ENCODE measurements at places on chromosomes 7 and 10.

- DNase-seq = no peak
Observed at GRCh38 chr7:137635874-137636273, 210.9 kb downstream of the DGKI start.

GRCh38 chr7:7902845-7903244 lies 65.8 kb upstream of the GLCCI1 start:
- no peak for DNase-seq

DNA sequence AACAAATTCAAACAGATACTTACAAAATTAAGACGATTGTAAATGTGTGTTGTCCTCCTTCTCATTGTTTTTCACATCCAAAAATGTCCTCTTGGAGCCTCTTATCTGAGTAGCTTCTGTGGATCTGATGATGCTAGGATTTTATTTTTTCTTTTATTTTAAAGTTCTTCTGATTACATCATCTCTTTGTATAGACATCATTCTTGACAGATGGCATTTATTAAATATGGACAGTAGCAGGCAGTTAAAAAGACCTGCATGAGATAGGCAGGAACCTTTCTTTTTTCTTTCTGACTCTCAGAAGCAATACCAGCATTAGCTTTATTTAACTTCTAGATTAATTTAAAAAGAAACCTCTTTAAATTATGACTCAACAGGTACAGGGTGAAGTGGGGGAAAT lies at the start of gene RPA3:
RPA3 (minus strand) TSS at position 116 of the 400 bp plus-strand sequence. CDS start 78,189 bp downstream, outside the sequence.
- no peak for DNase-seq

DNA sequence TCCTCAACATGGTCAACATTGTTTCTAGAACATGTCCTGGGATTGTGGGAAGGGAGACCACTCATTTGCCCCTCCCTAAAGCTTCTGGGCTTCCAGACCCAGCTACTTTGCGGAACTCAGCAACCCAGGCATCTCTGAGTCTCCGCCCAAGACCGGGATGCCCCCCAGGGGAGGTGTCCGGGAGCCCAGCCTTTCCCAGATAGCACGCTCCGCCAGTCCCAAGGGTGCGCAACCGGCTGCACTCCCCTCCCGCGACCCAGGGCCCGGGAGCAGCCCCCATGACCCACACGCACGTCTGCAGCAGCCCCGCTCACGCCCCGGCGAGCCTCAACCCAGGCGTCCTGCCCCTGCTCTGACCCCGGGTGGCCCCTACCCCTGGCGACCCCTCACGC lies at the start of gene EPO:
EPO (plus strand) TSS at position 190 of the 392 bp plus-strand sequence. CDS start 513 bp downstream, outside the sequence.
- no peak for DNase-seq

GRCh38 chr10:16891375-16892313 lies 74.4 kb upstream of the RSU1 start:
- peak; percentile 93 for DNase-seq

DNA sequence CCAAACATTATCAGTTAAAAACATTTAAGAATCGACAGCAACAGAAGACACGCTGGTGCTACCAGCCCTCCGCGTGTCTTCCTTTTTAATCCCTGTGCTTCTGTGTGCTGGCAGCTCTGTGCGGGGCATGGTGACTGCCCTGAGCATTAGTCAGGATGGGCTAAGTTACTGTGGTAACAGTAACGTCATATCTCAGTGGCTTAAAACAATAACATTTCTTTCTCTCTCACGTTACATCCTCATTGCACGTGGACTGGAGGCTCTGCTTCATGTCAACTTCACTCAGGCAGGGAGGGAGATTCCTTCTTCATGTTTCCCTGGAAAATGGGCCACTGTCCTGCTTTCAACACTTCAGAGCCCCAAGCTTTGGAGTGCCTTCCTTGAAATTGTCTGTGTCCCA lies 378.5 kb downstream of the CCSER2 start:
- DNase-seq = no peak

Data from fibroblast of the aortic adventitia (primary cell).